AG04450 (cell line): ENCODE measurements at places on chromosomes 7 and 10.

GRCh38 chr7:6536262-6537260 is 14.7 kb downstream of the GRID2IP start:
- no peak for DNase-seq

DNA sequence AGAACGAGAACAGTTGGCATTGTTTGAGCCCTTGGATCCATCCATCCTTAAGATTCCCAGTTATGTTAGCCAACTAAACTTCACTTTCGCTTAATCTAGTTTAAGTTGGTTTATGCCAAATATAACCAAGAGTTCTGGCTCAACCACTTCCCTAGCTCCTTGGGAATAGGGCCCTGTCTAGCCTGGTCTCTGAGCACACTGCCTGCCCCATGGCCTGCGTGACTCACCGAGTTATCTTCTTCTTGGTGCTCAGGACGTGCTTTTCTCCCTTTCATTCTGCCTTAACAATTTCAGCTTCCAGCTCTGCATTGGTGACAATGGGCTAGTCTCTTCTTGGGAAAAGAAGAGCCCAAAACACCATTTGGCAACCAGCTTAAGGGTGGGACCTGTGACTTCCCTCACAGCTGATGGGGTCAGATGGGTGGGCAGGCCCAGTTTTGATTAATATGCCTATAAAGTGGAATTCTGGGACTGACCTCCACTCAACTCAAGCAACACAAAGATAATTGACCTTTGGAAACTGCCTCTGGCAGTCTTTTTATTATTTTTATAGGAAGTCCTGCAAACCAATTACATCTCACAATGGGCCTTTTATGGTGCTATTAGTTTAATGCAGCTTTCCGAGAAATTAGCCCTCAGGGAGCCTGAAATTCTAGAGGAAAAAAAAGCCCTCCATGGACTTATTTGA is 126.4 kb downstream of the CFAP58 start:
- DNase-seq = no peak

DNA sequence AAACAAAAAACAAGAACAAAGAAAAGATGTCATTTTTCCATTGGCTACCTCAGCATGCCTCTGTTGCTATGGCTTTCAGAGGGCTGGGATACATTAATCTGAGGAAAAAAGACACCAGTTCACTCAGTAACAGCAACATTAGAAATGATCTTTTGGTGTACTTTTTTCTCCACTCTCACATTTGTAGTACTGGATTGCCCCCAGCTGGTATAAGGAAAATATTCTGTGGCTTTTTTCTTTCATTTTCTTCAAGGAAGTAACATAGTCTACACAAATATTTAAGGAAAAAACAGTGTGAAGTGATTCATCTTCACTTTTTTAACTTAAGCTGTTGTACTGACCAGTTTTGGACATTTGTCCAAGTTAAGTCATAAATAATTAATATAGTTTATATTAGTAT is 482.3 kb downstream of the SORCS1 start:
- DNase-seq = no peak

DNA sequence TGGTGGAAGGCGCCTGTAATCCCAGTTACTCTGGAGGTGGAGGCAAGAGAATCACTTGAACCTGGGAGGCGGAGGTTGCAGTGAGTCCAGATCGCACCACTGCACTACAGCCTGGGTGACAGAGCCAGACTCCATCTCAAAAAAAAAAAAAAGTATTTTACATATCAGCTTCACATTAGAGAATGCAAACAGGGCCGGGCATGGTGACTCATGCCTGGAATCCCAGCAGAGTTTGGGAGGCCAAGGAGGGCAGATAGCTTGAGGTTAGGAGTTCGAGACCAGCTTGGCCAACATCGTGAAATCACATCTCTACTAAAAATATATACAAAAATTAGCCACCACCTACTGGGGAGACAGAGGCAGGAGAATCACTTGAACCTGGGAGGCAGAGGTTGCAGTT is 31.6 kb downstream of the USP54 start:
- no peak for DNase-seq

DNA sequence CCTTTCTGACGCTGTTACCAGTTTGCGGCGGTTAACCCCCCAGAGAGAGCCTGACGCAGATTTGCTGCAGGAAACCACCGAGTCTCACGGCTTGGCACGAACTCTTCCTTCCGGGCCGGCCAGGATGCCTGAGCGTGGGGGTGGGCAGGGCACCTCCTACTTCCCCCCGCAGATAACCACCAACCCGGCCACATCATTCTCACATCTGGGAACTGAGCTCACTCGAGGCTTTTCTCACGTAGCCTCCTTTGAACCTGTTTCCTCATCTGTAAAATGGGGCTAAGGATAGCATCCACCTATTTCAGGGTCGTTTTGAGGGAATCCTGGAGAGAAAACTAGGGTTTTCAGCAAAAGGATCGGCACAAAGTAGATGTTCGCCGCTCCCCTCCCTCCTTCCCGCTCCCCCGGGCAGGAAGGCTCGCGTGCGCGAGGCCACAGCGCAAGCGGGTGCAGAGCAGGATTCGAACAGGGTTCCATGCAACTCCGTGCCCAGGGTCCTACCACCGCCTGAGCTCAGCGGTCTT is 23.6 kb downstream of the DDIT4 start:
- DNase-seq = peak; percentile 56

DNA sequence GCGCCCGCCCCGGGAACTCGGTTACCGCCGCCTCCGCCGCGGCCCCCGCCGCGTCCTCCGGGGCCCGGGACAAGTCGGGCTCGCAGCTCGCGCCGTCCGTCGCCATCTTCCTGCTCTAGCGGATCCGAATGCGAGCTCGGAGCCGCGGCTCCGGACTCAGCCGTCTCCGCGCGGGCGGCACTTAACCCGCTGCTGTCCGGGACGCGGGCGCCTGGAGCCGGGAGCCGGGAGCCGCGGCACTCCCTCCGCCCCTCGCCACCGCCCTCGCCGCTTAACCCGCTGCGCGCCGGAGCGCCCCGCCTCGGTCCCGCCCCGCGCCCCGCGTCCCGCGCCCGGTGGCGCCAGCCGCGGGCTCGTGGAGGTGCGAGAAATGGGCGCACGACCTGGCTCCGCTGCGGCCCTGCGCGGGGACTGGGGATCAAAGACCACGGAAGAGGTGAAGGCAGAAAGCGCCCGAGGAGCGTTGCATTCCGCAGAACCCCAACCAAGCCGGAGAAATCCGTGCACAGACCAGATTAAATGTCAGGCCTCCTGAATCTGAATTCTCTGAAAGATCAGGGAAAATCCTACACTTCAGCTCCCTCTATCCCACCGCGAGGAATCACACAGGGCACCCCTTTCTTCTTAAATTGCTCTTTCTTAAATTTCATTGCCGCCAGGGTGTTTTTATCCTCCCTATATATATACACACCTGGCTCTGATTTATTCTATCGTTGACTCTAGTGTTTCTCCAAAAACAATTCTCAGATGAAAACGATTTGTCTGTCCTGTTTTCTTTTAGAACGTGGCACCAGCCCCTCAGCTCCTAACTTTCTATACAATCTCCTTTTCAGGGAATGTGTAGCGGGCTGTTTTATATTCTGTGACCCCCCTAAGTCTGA is at the start of gene CTTNBP2:
Gene CTTNBP2 (minus strand): TSS at position 132 of the 881 bp plus-strand sequence. CDS start 26 bp downstream, at position 106.
- no peak for DNase-seq

GRCh38 chr10:81848514-81848913 is 26.5 kb upstream of the NRG3 start:
- no peak for DNase-seq

DNA sequence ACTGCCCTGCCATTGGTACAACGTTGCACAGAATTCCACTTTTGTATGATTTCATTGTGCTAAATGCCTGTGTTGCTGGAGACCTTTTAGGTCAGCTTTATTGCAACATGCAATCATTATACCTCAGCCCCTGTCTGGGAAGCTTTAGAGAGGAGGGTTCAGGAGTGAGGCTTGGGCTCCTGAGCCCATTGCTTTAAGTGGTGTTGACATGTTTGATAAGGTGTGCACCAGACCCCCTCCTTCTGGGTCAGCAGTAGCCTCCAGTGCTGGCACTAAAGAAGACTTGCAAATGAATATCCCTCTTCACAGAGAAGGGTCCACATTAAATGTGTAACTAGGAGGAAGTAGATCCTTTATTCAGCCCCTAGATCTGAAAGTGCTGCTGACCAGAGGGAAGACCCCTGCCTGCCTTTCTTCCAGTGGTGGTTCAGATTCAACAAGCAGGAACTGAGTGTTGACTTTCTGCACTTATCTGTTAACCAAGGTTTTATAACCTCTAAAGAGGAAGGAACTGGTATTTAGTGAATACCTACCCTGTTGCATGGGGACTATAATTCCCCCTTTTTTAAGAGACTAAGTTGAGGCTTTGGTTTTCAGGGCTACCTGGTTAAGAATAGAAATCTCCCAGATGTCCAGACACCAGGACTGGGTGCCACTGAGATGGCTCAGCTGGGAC is 369.4 kb upstream of the IGFBP3 start:
- DNase-seq = no peak

DNA sequence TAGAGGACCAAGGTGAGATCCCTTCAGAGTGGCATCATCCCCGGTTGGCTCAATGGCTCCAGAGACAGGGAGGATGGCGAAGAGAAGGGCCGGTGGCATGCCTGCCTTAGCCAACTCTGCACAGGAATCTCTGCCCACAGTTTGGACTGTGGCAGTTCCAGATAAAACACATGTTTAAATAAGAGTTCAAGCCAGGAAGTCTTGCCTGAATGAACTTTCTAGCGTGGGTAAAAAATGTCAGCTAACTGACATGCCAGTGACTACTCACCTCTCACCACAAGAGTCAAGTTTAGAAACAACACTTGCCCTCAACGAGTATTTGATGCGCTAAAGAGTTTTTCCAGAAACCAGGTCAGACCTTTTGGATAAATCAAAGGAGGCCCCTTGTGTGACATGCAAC is 3.0 kb downstream of the NOD1 start:
- DNase-seq = no peak

DNA sequence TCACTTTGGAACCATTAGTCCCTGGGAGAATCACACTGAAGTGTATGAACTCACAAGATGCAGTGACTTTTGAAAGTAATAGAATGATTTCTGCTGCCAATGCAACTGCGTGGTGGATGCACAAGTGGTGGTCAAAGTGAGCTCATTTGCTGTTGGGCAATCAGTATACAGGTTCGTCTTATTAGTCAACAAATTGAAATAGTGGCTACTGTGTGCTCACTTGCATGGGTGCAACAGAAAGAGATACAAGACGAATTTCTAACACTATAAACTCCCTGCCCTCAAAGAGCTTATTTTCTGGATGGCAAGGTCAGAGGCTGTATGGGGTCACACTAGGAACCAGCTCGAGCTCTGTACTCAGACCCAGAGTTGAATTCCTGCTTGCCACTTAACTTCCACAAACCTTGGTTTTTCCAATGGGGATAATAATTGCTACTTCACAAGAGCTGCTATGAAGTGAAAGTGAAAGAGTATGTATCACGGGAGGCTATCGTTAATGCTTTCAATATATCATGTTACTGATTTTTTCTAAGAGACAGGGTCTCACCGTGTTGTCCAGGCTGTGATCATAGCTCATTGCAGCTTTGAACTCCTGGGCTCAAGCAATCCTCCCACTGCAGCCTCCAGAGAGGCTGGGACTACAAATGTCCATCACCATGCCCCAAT is 8.3 kb upstream of the BCL7B start:
- DNase-seq = no peak

GRCh38 chr10:30756151-30756550 is 126.6 kb upstream of the LYZL2 start:
- no peak for DNase-seq

GRCh38 chr10:30510184-30510931 is 76.4 kb downstream of the MAP3K8 start:
- no peak for DNase-seq

DNA sequence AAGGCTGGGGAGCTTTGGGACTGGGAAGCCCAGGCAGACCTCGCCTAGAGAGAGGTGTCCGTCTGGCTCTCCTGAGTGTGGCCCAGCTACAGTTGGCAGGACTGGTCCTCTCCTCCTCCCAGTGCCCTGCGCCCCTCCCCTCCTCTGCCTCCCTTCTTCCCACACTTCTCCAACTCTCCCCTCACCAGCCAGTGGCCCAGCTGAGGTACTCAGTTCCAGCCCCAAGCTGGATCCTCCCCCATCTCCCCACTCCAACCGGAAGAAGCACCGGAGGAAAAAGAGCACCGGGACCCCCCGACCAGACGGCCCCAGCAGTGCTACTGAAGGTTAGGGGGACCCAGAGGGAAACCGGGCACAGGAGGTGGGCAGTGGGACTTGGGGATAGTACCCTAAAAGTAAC is 27.7 kb downstream of the GBX1 start:
- no peak for DNase-seq

DNA sequence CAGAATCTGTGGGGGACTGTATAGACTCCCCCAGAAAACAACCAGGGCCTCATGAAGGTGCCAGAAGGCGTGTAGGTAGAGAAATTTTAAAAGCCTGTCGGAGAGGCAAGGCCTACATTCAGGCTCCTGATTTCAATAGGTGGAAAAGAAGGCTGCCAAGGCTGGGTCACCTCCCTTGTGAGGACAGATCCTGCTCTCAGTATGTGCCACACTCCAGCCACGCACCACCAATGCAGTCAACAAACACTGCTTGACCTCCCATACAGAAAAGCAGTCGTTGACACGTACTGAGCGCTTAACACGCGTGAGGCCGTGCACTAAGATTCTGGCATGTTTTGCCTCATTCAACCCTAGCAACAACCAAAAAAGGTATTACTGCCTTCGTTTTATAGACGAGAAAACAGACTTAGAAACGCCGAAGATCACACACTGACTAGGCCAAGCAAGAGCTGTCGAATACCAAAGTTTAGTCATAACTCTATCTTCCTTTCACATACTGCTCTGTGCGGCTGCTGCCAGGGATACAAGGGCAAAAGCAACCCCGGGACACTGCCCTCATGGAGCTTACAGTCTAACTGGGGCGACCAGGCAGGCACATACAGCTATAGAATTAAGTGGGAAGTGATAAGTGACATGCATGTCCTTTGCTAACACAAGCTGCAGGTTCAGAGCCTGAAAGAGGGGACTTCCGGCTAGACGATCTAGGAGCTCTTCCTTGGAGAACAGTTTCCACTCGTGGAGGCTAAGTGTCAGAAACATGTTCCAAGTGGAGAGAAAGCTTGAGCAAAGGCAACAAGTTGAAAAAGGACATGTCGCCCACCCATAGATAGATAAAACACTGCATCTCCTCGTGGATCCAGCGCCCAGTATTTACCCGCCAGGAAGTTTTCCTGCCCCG is 797 bp upstream of the NKX2-3 start:
- DNase-seq = no peak

- DNase-seq = peak; percentile 91
Observed at GRCh38 chr10:3467052-3467951, 294.7 kb upstream of the PITRM1 start.

GRCh38 chr7:154898973-154899855 is 103.7 kb downstream of the PAXIP1 start:
- no peak for DNase-seq

GRCh38 chr7:32214913-32215312 is 144.7 kb upstream of the PDE1C start:
- DNase-seq = no peak

GRCh38 chr7:135712796-135713195 is 15.2 kb downstream of the SLC13A4 start:
- DNase-seq = no peak

- DNase-seq = no peak
Observed at GRCh38 chr7:100895956-100896731, 456 bp upstream of the ACHE start.

- DNase-seq = no peak
Observed at GRCh38 chr7:69665369-69665768, 67.1 kb downstream of the AUTS2 start.

- DNase-seq = no peak
Observed at GRCh38 chr7:98137826-98138151, 31.1 kb downstream of the LMTK2 start.

- DNase-seq = no peak
Observed at GRCh38 chr7:149828357-149829309, 9.5 kb upstream of the ZNF862 start.

GRCh38 chr10:58568428-58568935 is 55.8 kb downstream of the BICC1 start:
- DNase-seq = no peak

- no peak for DNase-seq
Observed at GRCh38 chr7:39602351-39602750, 21.0 kb upstream of the RALA start.
